ENCODE measurements at places on chromosomes 6 and 20. TPM values are rescaled to one million over a fixed set of nuclear protein-coding genes. Genes with fewer than 3 reads are reported as not detected.

Gene ISM1
- total RNA-seq, result 4.1 TPM

DNA sequence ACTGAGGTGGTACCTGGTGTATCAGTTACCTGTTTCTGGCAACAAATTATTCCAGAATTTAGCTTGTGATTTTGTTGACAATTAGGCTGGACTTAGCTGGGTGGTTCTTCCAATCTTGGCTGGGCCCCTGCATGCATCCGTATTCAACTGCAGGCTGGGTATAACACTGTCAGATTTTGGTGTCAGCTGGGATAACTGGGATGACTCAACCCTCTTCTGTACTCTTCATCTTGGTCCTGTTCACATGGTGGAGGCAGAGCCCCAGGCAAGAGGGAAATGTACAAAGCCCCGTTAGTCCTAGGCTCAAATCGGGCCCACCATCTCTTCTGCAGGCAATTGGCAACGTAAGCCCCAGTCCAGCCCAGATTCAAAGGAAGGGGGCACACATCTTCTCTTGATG is 89.2 kb downstream of the PHACTR3 start:
- no peak for DNase-seq

DNA sequence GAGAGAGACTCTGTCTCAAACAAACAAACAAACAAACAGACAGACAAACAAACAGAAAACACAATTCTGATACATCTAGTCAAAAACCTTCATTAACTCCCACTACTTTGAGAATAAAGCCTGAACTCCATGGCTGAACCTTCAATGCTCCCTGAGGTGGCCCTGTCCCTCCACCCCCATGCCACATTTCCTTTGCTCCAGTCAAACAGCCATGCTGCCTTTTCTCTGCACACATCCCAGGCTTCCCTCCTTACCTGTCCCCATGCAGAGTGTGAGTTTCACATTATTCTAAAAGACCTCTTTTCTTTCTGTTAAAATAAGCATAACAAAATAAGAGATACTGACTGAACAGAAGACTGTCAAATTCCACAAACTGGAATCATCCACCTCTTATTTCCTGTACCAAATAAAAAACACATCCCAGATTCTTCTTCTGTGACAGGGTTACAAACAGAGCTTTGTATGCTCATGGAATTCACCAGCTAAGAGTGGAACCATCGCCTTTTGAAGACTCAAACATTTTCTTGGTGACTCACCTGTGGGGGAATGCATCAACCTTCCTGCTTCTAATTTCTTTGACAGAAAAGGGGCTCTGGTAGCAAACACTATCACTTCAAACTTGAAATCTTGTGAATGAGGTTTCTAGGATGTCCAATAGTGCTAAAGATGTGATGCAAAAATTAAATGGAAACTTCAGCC is 71.0 kb upstream of the SLC22A16 start:
- DNase-seq, result no peak

DNA sequence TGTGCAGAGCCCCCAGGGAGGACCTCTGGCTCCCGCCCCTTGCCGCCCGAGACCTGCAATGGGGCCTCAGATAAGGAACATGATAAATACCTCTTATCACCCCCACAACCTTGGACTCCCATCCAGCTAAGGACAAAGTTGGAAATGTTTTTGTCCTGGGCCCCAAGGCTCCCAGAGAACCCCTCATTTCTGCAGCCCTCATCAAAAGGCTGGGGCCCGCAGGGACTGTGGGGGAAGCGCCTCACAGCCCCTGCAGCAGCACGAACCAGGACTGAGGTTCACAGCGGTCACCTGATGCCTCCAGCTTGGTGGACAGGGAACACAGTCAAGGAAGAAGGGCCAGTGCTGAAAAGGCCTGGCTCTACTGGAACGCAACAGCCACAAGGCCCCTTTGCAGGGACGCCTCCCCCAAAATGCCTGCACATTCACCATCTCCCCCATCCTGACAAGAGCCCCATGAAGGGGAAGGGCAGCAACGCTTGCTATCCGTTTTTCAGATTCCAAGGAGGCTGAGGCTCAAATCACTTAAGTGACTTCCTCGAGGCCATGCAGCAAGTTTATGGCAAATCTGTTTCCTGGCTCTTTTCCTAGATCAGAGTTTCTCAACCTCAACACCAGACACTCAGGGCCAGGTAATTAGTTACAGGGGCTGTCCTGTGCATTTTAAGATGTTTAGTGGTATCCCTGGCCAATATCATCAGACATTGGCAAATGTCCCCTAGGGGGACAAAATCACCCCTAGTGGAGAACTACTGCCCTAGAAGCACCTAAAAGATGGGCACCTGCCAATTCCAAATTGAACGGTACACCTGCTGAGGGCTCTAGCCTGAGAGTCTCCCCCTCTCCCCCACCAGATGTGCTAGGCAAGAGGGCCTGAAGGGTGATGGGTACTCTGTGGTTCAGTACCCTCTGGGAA is 10.6 kb downstream of the TFEB start:
- no peak for DNase-seq

- peak; percentile 84 for DNase-seq
Measured at GRCh38 chr20:37986873-37987601, 46.2 kb downstream of the TTI1 start.

Measured in upper lobe of right lung (tissue), 1 donor.